ENCODE measurements at places on chromosomes 2 and 18.

GRCh38 chr2:176817061-176817565, 395.5 kb upstream of the HNRNPA3 start:
- no peak for DNase-seq

GRCh38 chr2:25053041-25053440, 11.2 kb downstream of the EFR3B start:
- no peak for DNase-seq

GRCh38 chr18:76179257-76179656, 315.8 kb downstream of the ZNF516 start:
- DNase-seq, result no peak

- DNase-seq, result no peak
Measured at GRCh38 chr2:236863729-236864126, 222.0 kb upstream of the COPS8 start.

DNA sequence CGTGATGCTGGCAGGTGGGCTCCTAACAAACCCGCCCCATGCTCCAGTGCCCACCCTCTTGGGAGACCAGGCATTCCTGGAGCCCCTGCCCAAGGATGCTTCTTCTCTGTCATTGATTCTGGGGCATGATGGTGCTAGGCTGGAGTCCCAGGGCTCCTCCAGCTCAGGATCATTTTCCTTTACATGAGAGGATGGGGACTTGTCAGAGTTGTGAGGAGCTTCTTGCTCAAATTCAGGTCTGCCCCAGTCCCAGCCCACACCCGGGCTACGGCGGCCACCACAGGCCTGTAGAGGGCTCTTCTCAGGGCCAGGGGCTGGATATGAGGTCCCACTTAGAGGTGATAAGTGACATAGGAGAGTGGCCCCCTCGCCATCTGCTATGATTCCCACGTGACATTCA, 141.1 kb upstream of the COPS8 start:
- DNase-seq, result no peak

DNA sequence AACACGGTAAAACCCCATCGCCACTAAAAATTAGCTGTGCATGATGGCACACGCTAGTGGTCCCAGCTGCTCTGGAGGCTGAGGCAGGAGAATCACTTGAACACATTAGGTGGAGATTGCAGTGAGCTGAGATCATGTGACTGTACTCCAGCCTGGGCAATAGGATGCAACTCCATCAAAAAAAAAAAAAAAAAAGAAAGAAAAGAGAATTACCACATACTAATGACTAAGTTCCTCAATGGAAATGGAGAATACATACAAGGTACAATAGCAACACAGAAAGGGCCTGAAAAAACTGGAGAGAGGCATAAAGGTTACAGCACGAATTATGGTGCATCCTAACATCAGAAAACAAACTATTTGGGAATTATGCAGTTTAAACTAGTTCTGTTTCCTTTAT, 81.3 kb downstream of the CDH2 start:
- DNase-seq, result no peak

- DNase-seq, result no peak
Measured at GRCh38 chr2:236546561-236547002, 23.0 kb upstream of the ACKR3 start.

DNA sequence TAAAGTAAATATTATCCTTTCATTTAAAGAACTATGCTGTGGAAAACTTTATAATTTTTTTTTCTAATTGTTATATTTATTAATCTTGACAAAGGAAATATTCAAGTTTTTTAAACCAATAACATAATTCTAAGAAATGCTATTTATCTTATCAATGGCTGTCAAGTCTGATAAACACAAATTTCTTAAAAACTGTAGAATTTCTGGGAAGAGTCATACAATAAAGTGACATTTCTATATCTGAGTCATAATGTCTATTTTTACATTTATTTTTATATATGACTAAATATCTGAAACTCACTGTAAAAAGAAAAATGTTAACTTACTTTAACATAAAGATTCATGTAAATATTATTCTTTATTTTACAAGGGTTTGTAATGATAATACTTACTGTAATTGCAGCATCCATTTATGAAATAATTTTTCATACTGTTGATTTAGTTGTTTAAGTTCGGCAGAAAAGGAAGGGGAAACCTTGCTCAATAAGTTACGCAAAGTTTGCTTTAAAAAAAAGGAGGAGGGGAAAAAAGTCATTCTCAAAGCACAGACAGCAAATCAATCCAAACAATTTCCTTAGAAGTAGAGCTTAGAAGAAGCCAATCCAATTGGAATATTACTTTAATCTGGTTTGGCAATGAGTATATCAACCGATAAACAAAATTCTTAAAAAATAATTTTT, 32.4 kb downstream of the ORC2 start:
- DNase-seq, result no peak

DNA sequence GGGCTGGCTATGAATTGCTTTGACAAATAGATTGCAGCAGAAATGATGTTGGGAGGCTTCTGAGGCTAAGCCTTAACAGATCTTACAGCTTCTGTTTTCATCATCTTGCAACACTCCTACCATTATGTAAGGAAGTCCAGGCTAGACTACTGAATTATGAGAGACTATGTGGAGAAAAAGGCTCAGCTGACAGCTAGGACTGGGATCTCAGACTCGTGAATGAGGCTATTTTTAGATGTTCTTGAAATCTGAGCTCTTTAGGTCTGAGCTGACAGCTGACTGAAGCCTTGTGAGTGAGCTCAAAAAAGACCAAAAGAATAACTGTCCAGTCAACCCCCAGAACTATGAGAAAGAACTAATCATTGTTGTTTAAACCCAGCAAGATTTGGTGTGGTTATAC, 70.3 kb downstream of the VWC2L start:
- DNase-seq, result no peak

DNA sequence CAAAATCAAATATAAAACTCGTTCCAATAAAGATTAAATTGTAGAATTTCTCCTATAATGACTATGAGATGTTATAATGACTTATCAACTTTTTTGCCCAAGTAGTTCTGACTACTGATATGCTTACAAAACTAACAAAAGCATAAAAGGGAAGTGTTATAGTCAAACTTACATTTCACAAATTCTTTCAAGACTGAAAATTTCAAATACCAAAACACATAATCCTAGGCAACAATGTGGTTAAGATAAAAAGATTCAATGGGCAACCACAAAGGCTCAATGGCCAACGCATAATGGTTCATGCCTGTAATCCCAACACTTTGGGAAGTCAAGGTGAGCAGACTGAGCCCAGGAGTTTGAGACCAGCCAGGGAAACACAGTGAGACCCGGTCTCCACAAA, 135.7 kb downstream of the USP34 start:
- DNase-seq, result no peak

- DNase-seq, result no peak
Measured at GRCh38 chr18:25737710-25738311, 352.6 kb downstream of the SS18 start.

- no peak for DNase-seq
Measured at GRCh38 chr18:3264362-3264761, 2.4 kb downstream of the MYL12B start.

DNA sequence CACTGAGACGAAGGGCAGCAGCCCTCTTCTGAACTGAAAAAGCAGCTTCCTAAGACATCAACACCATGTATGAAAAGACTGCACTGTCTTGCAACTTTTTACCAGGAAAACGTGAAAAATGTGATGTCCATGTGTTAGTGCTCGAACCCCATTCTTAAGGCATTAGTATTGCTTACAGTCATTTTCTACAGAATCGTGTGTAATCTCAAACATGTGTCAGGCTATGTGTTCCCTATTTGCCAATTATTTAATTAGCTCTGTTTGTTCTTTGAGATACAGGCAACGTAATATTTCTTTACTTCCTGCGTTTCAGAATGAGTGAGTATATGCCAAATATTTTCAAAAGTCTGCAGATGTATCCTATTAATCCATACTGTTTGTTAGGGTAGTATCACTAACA, 307.7 kb upstream of the CCDC68 start:
- DNase-seq, result no peak

- no peak for DNase-seq
Measured at GRCh38 chr2:220241423-220241822, 614.0 kb downstream of the SLC4A3 start.

DNA sequence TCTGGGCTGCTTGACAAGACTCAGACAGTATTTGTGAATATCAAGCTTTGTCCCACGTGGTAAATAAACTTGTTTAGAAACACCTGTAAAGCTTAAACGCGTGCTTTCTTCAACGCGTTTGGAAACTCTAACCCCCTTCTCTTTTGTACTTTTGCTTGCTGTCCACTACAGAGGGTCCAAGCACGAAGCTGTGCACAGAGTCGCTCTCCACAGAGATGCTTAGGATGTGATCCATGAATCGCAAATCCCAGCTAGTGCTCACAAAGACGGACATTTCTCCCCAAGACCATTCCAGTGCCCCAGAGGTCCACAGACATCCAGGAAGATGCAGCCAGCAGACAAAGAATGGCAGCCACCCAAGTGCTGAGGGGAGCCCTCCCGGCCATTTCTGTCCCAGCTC, at the start of gene GPR45:
Gene GPR45, plus strand, starts transcription at position 301 of the 400 bp plus-strand sequence. CDS start 116 bp downstream, outside the sequence.
- no peak for DNase-seq

- DNase-seq, result no peak
Measured at GRCh38 chr2:31989946-31990345, 20.9 kb downstream of the MEMO1 start.

DNA sequence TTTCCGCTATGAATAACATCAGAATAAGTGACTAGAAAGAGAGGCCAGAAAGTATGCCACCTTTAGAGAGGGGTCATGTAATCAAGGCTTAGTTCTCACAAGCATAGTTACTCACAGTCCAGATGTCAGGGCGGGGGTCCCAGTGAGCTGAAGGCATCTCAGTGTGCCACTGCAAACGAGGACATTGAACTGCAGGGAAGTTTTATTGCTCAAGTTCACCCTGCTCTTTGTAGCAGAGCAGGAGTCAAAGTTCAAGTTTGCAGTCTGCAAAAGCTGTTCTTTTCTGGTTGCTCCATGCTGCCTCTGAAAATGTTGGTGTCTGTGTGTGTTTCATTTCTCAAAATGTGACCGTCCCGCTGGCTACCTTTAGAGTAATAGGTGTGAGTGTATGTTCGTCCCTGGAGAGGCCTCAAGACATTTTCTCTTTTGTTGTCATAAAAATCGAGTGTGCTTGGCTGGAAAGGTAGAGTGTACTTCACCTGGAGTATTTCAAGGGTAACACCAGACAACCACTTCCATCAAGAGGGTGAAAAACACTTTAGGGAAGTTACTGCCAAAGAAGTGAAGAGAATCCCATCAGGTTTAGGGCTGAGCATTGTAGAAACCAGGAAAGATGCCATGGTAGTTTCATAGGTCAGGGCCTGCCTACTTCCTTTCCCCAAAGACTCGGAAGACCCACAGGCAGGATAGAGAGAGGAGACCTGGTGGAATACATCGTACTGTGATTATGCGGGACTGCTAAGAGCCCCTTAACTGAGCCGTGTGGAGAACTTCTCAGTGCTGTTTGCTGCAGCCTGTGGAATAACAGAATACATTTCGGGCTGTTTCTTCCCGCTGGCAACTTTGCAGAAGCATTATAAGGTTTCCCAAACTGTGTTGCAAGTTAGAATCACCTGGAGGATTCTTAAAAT, 89.9 kb downstream of the LYPD6 start:
- no peak for DNase-seq

GRCh38 chr2:176601066-176601465, 331.8 kb downstream of the MTX2 start:
- DNase-seq, result no peak

- DNase-seq, result no peak
Measured at GRCh38 chr2:169162613-169163012, 93.2 kb downstream of the DHRS9 start.

- DNase-seq, result no peak
Measured at GRCh38 chr2:240319855-240320203, 115.6 kb upstream of the GPC1 start.

- DNase-seq, result no peak
Measured at GRCh38 chr2:128784626-128785306, 466.1 kb upstream of the HS6ST1 start.

DNA sequence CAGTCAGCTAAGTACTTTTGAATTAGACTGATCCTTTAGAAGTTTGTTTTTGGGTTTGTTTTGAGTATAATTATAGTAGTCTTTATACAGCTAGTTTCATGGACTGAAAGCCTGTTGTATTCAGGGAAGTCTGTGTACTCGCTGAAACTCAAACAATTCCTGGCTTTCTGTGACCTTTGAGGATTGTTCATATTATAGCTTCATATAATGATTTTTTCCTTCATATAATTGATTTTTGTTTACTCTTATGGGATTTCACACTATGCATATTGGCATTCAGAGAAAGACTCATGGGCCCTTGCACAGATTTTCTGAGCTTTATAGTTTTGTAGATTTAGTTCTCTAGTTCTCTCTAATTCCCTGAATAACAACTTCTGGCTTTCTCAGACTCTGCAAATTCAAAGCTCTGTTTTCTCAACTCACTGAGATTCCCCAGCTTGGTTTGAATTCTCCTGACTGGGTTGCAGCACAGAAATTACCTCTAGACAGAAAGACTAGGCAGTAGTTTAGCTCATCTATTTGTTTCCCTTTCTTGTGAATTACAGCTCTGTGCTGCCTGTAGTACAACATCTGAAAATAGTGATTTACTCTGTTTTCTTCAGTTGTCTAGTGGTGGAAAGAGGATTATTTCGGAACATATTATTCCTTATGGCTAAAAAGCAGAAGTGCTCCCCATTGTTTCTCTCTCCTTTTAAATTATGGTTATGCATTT, 495.9 kb upstream of the CNTNAP5 start:
- DNase-seq, result no peak

- no peak for DNase-seq
Measured at GRCh38 chr2:216956820-216957493, 97.1 kb upstream of the TNP1 start.

GRCh38 chr2:67689186-67689585, 292.1 kb downstream of the ETAA1 start:
- no peak for DNase-seq

DNA sequence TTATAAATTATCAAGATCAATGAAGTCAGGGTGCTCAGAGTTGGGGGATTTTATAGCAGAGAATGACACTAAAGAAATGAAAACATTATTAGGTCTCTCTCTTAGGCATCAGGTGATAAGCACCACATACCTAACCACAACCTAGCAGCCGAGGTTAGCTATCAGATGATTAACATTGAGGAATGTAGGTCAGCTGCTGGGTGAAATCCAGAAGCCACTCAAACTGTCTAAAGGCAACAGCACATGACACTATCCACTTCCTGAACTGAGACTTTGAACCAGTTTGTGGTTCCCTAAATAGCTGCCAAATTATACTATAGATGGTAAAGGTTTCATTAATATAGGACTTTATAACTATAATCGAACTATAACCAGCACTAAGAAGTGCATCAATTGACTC, 4.7 kb downstream of the EPG5 start:
- DNase-seq, result peak; percentile 91

DNA sequence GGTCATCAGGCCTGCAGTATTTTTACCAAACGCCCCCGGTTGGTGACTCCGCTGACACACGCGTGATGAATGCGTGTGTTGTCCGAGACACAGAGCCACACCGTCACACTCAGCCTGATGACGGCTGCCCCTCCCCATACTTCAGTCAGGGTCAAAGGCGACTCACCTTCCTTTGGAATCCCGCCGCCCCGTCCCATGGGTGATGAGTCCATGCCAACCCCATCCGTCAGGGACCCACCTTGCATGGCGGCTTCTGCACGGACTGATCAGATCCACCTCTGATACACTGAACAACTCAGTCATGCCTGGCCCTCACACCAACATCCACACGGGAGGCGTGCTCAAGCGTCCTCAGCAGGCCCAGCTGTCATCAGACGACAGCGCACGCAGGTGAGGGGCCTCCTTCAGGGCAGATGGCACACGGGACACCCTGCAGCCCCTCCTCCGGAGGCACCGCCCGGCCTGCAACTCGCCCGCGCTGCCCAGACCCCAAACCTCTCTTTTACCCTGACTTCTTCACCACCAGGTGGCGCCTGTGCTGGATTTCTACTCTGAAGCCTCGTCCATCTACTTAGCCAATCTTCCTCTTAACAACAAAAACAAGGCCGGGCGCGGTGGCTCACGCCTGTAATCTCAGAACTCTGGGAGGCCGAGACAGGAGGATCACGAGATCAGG, 89.2 kb downstream of the ZNF516 start:
- no peak for DNase-seq

Measured in CD4-positive, alpha-beta T cell (primary cell).